ENCODE measurements at places on chromosomes 6 and 20.

DNA sequence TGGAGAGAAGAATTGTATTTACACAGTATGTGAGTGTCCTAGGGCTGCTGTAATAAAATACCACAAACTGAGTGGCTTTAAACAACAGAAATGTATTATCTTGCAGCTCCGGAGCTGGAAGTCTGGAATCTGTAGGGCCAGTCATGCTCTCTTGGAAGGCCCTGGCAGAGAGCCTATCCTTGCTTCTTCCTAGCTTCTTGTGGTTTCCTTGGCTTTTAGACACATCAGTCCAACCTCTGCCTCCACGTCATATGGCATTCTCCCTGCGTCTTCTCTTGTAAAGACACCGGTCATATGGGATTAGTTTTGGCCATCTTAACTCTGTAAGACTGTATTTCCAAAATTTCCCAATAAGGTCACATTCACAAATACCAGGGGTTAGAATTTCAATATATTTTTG lies 10.8 kb downstream of the FNDC1 start:
- DNase-seq, result peak; percentile 31

GRCh38 chr6:149331043-149331807 lies 13.7 kb downstream of the TAB2 start:
- no peak for DNase-seq

- DNase-seq, result no peak
These were observed 184.7 kb downstream of the SAMD5 start for GRCh38 chr6:147693181-147693580.

DNA sequence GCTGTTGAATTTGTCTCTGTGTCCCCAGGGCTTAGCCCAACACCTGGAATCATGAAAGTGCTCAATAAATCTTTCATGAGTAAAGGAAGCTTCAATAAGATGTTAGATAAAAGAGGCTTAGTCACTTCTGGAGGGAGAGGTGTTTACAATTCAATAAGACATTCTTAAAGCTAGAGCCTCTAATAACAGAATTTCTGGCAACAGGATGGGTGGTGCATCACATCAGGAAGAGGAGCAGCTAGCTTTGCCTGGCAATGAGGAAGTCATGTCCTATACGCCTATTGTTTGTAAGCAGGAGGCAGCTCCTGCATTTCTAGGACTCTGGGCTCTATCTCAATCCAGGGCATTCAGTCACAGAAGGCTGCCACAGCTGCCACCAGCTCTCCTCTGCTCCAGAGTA lies 638.5 kb downstream of the EPM2A start:
- no peak for DNase-seq

DNA sequence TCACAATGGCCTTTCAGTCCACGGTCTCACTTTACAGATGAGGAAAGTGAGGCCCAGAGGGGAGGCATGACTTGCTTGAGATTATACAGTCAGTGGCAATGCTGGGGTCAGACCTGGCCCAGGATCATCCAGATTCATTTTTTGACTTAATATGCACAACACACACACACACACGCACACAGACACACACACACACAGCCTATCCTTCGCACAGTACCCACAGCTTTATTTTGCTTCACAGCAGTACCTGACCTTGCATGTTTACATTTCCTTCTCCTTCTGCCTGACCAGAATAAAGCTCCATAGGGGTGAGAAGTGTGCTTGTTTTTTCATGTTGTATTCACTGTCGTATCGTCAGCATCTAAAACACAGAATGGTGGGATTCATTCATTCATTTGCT lies 79.8 kb downstream of the VEGFA start:
- DNase-seq, result no peak

GRCh38 chr6:2687456-2687855 lies 63.3 kb downstream of the MYLK4 start:
- DNase-seq, result no peak

DNA sequence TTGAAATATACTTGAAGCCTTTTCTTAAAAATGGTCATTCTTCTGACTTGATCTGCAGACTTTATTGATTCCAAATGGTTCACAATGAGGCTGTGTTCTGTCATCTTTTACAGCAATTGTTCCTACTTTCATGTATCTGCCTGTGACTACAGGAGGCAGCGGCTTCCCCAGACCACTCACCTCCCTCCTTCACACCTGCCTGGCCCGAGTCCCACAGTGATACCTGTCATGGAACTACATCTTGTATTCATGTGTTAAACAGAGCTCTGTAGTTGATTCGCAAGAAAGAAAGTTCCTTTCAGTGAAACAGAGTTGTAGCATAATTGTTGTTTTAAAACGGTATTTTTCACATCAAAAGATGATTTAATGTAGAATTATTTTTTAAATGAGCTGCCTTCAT lies 673.5 kb upstream of the AGPAT4 start:
- DNase-seq, result no peak

- DNase-seq, result no peak
These were observed 57.6 kb downstream of the TENT5A start for GRCh38 chr6:81694855-81695254.

DNA sequence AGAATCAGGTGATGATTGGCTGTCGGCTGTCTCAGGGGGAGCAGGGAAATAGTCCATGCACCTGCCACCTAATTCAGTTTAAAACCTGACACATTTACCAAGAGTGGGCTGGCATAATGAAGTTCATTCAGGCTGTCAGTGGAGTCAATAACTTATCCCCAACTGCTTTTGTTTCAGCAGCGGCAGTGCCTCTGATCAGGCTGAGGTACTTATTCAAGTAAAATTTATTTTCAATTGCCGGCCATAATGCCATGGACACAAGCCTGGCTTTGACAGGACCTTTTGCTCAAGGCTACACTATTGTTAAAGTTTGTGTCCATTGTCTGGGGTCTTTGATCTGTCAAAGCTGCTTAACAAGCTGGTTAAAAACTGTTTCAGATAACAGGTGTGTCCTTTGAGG lies 20.6 kb downstream of the OLIG3 start:
- DNase-seq, result no peak

GRCh38 chr6:166497087-166497899 lies 89.2 kb downstream of the RAMACL start:
- no peak for DNase-seq
